Foreskin keratinocyte (primary cell): ENCODE measurements at places on chromosomes 5 and 9. TPM values are rescaled to one million over a fixed set of nuclear protein-coding genes. Genes with fewer than 3 reads are reported as not detected.

Gene NRARP
- polyA plus RNA-seq: 0.76 and 0.96 TPM in 2 replicates

Gene TLX3
- polyA plus RNA-seq: 0.03 TPM in 1 of 2 replicates, not detected in the other

Gene GABRA1
- not detected in 2 replicates for polyA plus RNA-seq

Gene SLCO6A1
- not detected in 2 replicates for polyA plus RNA-seq

Gene FOXD4L5
- polyA plus RNA-seq: not detected in 2 replicates

Gene PCDHGA1
- polyA plus RNA-seq: not detected in 2 replicates

Gene FGFR4
- polyA plus RNA-seq: 4.6 and 6.4 TPM in 2 replicates

Gene FUT7
- polyA plus RNA-seq: not detected in 2 replicates

Gene GKAP1
- 0.35 and 0.52 TPM in 2 replicates for polyA plus RNA-seq

Gene DEPDC1B
- 13.2 and 17.6 TPM in 2 replicates for polyA plus RNA-seq

Gene CD74
- 6.3 and 9.4 TPM in 2 replicates for polyA plus RNA-seq

Gene IL5
- not detected in 2 replicates for polyA plus RNA-seq

Gene ADAMTS19
- 0.02 TPM in 2 replicates for polyA plus RNA-seq

Gene IRX2
- polyA plus RNA-seq: 10.9 and 12.7 TPM in 2 replicates

Gene TMEM252
- not detected in 2 replicates for polyA plus RNA-seq

Gene AGXT2
- not detected in 2 replicates for polyA plus RNA-seq

Gene POC5
- 5.4 and 7.3 TPM in 2 replicates for polyA plus RNA-seq

Gene ECSCR
- polyA plus RNA-seq: not detected in 2 replicates

Gene SMIM32
- not detected in 2 replicates for polyA plus RNA-seq

Gene ZBTB43
- 1.6 and 3.0 TPM in 2 replicates for polyA plus RNA-seq

Gene PTGDS
- polyA plus RNA-seq: not detected in 2 replicates

Gene IRGM
- polyA plus RNA-seq: not detected in 2 replicates

Gene BHMT2
- polyA plus RNA-seq: 0.03 TPM in 1 of 2 replicates, not detected in the other

Gene SOX30
- polyA plus RNA-seq: 0.02 TPM in 1 of 2 replicates, not detected in the other

Gene IL4
- polyA plus RNA-seq: not detected in 2 replicates

Gene FOXD4L3
- not detected in 2 replicates for polyA plus RNA-seq
